Stimulated activated CD4-positive, alpha-beta T cell treated with anti-CD3 and anti-CD28 coated beads, Interleukin-2, amount 100 ng/mL, for 4 hours (primary cell): ENCODE measurements at places on chromosomes 3 and 15.

DNA sequence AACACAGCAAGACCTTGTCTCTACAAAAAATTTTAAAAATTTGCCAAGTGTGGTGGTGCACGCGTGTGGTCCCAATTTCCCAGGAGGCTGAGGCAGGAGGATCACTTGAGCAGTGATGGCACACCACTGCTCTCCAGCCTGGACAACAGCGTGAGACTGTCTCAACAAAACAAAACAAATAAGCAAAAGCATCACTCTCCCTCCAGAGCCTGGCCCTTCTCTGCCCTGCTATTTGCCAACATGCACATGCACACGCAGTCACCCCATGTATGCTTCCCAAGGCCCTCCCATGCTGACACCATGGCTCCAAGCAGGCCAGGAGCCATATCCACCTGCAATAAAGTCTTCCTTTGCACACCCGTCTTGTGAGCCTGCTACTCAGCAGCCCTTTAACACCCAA, 2.1 kb downstream of the KIF9 start:
- DNase-seq: no peak

DNA sequence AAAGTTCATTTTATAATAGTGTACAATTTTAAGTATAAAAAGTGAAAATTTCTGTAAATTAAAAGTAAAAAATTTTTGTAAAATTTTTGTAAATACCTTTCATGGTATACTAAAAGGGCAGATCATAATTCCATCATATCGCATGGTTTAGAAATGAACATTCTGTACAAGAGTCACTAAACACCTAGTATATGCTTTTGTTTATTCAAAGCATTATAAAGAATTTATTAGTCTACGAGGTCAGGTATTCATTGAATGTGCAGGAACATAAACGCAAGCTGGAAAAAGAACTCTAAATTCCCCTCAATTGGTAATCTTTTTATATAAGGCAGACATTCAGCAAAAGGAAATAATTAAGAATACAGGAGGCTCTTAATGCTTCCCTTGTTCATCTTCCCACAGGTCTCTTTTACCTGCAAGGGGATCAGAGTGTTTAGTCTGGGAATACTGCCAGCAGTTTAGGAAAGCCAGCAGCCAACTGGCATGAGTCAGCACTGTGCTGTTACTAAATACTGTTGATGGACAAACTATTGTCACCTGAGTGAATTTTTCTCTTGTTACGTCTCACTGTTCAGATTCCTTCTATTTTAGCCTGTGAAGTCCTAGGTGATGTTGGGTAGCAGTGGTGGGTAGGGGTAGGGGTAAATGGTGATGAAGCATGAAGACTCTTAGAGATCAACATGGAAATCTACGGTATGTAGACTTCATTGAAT, 70.1 kb downstream of the UQCC5 start:
- DNase-seq: no peak

DNA sequence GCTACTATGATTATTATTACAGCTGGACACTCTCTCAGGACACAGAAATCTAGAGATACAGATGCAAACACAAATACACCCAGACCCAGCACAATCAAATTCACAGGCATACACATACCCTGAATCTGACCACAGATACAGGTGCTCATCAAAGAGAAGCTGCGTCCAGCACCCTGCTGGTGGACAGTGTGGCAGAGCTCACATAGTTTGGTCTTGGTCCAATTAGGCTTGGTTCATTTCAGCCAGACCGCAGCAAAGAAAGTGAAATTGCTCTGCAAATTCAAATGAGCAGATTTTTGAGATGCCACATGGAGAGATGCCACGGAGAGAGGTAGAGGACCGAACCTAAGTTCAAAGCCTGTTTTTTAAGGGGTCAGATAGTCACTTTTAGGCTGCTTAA, 55.6 kb downstream of the ANAPC13 start:
- no peak for DNase-seq

- DNase-seq: no peak
These were observed 118.7 kb downstream of the NUP210 start for GRCh38 chr3:13301286-13301987.

- no peak for DNase-seq
These were observed 8.9 kb downstream of the CMTM6 start for GRCh38 chr3:32493437-32494414.

- DNase-seq: no peak
These were observed 81.9 kb upstream of the ZNF280D start for GRCh38 chr15:56815247-56815646.

- DNase-seq: no peak
These were observed 7.3 kb upstream of the CCDC13 start for GRCh38 chr3:42780398-42780797.

GRCh38 chr3:110234831-110235230, 836.8 kb upstream of the NECTIN3 start:
- DNase-seq: no peak

DNA sequence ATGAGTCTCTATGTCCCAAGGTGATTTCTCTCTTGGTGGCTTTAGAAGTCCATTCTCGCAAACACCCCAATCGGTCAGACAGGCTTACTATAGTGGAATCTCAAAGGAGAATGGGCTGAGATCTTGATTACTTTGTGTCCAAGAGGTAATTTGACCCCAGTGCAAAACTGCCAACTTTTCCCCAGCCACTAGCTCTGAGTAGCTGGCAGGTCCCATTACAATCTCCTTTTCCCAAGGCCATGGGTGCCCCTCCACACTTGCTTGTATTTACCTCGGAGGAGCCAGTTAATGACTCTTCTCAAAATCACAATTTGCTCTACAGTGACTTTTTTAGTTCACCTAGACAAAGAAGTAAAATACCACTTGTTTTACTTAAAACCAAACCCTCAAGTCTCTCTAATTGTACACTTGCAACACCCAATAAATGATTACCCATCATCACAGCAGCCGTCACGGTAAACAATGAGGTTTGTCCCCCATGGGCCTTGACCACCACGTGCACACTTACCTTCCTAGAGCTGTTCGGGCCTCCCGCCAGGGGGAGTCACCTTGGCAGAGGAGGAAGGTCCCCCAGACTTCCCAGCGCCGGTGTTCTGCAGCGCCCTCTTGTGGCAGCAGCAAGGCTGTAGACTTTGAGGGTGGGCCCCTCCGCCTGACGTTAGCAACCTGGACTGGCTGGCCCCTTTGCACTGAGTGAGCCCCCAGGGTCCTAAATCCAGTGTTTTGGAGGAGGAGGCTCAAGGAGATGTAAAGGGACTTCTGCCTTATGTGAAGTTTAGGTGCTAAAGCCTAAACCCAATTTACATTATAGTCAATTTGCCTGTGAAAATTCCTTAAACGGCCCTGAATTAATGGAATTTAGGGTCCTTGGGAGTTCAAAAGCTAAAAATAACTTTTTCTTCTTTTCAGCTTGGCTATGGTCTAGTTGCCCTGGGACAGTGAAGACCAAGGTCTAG, 18.7 kb upstream of the HDAC11 start:
- peak; percentile 47 for DNase-seq
